ENCODE measurements at places on chromosomes 2 and 18. TPM values are rescaled to one million over a fixed set of nuclear protein-coding genes. Genes with fewer than 3 reads are reported as not detected.

SLC30A3 gene
- not detected for total RNA-seq

DNA sequence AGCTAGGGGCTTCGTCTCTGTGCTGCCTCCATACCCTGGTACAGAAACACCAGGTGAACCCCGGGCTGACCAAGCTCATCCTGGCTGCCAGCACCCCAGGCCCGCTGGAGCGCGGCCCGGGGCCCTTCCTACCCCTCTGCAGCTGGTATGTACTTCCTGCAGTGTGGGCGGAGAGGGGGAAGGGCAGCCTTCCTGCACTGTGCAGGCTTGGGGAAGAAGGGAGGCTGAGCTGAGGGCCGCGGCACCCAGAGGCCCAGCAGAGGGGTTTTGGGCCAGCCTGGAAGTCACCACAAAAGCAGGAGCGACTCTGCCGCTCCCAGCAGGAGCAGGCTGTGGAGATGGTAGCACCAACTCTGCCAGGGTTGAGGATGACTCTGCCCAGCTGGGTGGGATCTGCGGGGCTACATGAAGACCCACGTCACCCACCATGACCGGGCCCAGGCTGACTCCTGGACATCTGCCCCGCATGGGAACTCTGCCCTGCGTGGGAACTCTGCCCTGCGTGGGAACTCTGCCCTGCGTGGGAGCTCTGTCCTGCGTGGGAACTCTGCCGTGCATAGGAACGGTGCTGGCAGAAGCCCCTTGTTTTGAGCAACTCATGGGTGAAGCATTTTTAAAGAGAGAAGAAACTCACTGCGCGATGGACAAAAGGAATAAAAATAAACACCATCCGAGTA lies 273.3 kb downstream of the NDUFA10 start:
- DNase-seq = no peak

- no peak for DNase-seq
Observed at GRCh38 chr2:230256733-230257332, 31.3 kb downstream of the SP140 start.

DNA sequence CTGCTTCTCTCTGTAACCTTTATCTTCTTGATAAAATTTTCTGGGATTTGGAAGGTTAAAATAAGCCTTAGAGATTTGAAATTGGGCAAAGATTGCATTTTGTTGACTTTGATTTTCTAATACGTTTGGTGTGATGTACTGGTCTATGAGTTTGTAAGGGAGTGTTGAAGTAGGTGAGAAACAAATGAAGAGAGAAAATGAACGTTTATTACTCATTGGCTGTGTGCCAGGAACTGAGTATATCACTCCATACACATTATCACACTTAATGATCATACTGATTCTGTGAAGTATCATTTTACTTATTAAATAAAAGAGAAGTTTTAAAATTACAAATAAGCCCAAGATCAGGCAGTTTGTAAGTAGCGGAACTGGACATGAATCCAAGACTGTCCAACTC lies 795.1 kb upstream of the ZEB2 start:
- no peak for DNase-seq

PROKR1 gene
- not detected for total RNA-seq

GRCh38 chr2:173654161-173654895 lies 299.7 kb downstream of the CDCA7 start:
- DNase-seq = no peak

IL36G gene
- total RNA-seq = not detected

WDR33 gene
- total RNA-seq = 24.8 TPM

IL36A gene
- not detected for total RNA-seq

Data from pancreas (tissue), 10 donors.